ENCODE measurements at places on chromosomes 1 and 21.

- no peak for DNase-seq
These were observed 1.3 kb downstream of the RNF2 start for GRCh38 chr1:185046668-185047067.

DNA sequence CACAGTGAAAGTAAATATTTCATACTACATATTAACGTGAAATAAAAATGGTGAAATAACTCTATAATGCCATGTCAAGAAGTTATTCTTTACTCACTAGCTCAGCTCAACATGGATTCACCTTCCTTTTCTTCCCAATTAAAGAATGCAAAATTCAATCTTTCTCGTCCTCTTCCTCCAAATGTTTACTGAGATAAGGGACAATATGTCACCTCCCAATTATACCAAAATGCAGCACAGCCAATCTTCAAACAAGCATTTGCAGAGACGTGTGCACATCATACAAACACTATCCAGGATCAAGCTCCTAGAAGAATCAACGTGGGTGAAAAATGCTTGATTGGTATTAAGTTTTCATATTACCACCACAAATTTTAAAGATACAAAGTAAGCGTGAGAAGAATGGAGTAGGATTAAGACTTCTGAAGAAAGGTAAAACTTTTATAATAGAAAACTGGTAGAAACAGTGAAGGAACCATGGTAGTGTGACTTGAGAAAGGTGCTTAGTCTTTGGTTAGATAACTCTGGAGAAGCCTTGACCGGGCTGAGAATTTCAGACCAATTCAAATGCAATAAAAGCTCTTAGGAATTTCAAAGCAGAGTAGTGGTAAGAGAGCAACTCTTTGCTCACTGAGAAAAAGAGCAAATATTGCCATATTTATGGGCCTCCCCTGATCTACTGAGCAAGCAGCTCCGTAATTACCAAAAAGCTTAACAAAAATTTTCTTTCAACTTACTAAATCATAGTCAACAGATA lies 7.2 kb downstream of the PTP4A2 start:
- DNase-seq = no peak

- peak; percentile 26 for DNase-seq
These were observed 39.7 kb downstream of the ADARB1 start for GRCh38 chr21:45114072-45114471.

DNA sequence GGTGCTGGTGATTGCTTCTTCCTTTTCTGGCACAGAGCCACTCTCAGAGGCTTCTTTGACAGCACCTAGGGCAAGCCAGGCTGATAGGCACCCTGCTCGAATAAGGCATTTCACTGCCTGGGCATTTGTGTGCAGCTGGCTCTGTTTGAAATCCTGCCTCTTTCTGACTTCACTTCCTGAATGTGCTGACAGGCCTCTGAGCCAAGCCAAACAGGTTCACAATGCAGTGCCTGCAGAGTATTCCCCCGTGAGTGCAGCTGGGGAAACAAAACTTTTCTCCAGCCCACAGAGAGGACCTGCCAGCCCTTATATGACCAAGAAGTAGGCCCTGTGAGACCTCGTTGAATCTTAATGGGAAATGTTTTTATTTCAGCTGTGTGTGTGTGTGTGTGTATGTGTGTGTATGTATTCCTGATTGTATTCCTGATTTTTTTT lies 10.4 kb downstream of the JUN start:
- DNase-seq = peak; percentile 78

GRCh38 chr1:77375990-77376389 lies 94.2 kb downstream of the AK5 start:
- DNase-seq = peak; percentile 9

DNA sequence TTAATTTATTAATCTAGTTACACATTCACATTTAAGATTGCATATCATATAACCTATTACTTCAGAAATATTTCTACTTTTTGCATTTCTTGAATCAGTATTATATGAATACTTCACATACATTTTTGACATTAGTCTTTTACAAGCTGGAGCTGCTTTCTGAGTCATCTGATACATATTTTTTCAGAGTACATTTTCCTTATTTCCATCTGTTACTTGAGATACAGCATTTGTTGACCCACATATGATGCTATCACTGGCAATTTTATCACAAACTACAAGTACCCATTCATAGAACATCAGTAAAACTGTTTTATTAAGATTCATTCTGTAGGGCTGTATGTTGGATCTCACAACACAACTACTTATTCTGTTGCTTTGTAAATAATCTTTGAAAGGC lies 367.2 kb upstream of the ST6GALNAC5 start:
- no peak for DNase-seq

- no peak for DNase-seq
These were observed 2.1 kb downstream of the ZFP69 start for GRCh38 chr1:40479156-40479555.

All from NCI-H1417 (cell line).